Activated naive CD8-positive, alpha-beta T cell treated with anti-CD3 and anti-CD28 coated beads, Interleukin-2, amount 50 U/mL, for 24 hours (primary cell): ENCODE measurements at places on chromosomes 7 and 10.

DNA sequence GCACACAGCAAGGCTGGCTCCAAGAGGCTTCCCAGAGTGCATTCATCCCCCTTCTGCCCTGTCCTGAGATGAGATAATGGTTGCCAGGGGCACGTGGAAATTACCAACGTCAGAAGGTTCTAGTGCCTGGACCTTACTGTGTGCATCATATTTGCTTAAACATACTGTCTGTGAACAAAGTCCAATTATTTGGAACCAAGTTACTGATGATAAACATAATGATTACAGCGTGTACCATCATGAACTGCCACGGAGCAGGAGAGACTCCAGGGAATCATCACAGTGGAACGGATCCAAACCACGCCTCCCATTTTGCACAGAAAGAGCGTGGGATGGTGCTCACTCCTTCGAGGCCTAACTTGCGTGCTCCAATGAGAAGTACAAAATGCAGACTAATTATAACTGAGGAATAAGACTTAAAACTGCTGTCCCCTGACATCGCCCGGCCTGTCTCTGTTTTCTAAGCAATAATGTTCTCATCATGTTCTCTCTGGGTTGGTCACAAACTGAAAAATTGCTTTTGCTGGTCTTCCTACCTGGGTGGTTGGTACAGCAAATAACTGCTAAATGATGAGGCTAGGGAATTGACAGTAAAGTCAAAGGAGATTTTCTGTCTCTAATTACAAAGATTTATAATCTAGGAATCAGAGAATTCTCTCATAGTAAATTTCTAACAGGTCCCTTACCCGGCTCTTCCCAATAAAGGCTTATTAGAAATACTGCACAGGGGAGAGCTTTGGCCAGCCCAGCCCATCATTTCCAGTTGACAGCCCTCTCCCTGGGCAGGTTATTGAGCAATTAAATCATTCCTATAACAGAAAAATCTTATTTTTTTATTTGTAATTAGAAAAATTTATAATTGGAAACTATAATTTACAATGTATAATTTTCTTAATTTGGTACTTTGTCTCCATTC, 182.2 kb downstream of the CAMK1D start:
- DNase-seq, result no peak

- no peak for DNase-seq
These were observed 15.1 kb downstream of the LRRC20 start for GRCh38 chr10:70367195-70367796.

GRCh38 chr7:552868-553635, 33.4 kb upstream of the PDGFA start:
- no peak for DNase-seq

DNA sequence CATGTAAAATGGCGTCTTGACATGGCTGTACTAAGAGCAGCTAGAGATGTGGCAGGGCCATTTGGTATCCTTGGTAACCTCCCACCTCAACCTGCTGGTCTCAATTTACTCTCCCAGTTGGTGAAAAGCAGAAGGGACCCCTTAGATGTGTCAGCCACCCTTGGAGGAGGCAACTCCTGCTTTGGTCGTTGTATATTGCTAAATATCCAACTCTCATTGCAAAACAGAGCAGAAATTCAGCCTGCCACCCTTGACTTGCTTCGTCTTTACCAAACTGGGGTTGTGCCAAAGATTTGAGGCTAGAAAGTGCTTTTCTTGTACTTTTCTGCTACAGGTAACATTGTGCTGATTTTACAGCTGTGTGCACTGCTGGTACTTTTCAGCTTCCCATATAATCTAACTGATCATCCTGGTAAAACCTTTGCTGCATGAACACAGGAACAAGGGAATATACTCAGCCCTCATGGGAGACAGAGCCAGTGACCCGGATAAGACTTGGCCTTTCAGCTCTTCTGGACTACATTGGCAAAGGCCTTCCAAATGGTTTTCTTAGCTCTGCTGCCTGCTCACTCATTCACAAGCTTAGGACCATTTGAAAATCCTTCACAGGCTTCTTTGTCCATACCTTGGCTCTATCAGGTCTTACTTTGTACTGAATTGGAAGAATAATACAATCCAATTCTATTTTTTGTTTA, 2.2 kb upstream of the VSTM4 start:
- DNase-seq, result no peak

DNA sequence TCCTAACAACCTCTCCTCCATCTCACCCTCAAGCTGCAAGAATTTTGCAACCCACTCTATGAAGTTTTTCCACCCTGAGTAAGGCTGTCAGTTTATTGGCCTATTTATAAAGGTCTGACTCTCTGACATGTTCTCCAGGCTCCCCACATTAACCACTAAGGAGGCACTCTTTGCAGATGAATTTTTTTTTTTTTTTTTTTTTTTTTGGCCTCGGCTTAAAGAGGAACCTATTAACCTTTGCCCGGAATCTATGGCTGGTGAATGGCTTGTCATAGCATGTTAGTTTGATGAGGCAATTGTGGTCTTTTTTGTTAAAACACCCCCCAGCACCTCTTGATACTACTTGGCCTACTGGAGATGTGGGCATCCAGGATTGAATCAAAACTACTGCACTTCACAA, 57.1 kb downstream of the TBXAS1 start:
- DNase-seq, result no peak
